Body of pancreas (tissue), 4 donors: ENCODE measurements at places on chromosomes 12 and 14. TPM values are rescaled to one million over a fixed set of nuclear protein-coding genes. Genes with fewer than 3 reads are reported as not detected.

Gene PYM1
- 21.5 TPM for total RNA-seq

Gene TXNDC16
- total RNA-seq = 4.0 TPM

Gene CRADD
- 27.2 TPM for total RNA-seq

Gene ATXN2
- total RNA-seq = 55.4 TPM

Gene RFLNA
- not detected for total RNA-seq
